Adrenal gland (tissue), 19 donors: ENCODE measurements at places on chromosomes 7 and 10. TPM values are rescaled to one million over a fixed set of nuclear protein-coding genes. Genes with fewer than 3 reads are reported as not detected.
A peak's percentile ranks its signal among the peaks of the same experiment; 100 is the strongest.

Gene FGL2
- total RNA-seq = 46.8 TPM

Gene CHST3
- 43.8 TPM for total RNA-seq

Gene LRRC4
- total RNA-seq = 3.4 TPM

Gene TMEM229A
- total RNA-seq = 1.5 TPM

Gene AUTS2
- 13.6 TPM for total RNA-seq

Gene CABCOCO1
- total RNA-seq = 0.51 TPM

Gene FOXI2
- not detected for total RNA-seq

Gene ANXA8
- 0.55 TPM for total RNA-seq

Gene TSPAN12
- total RNA-seq = 81.7 TPM

Gene MRPS17
- total RNA-seq = 11.0 TPM

Gene TMEM72
- total RNA-seq = not detected

Gene GDF2
- not detected for total RNA-seq

Gene RADIL
- 0.86 TPM for total RNA-seq

DNA sequence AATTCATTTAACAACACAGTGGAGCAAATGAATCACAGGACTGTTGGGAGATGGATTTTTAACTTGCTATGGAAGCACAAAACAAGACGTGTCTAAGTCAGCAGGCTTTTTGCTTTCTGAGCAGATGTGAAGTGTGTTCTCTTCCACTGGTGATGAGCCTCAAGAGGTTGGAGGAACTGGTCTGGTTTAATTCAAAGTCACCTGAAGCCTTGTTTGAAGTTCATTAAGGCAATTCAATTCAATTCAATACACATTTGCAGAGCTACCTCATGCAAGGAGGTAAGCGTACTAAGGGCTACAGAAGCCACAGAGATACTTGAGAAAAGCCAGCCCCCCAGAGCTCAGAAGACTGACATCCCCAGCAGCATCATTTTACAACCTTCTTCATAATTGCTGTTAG is 68.4 kb upstream of the PALS2 start:
- H3K4me3 ChIP-seq = no peak overlapping the region
- no peaks in the 10 kb centered on the region for H3K27me3 ChIP-seq
- no peaks in the 10 kb centered on the region for H3K4me1 ChIP-seq
- no peak overlapping the region for H3K27ac ChIP-seq

DNA sequence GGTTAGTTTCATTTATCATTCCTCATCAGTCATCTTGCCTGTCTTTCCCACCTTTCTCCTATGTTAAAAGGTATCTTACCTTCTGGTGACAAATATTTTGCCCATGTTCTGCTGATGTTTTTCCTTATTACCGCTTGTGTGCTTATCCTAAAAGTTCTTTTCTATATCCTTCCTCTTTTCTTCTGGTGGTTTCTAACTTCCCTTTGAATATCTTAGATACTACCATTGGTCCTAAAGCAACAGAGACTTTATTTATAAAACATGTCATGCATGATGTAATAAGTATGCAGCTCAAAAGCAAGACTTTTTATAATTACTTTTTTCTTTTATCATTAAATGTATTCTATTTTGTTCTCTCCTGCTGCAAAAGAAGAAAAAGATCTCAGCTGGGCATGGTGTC is 24.8 kb downstream of the TBC1D12 start:
- no peaks in the 10 kb centered on the region for H3K36me3 ChIP-seq
- no peak overlapping the region for H3K4me3 ChIP-seq
- H3K27me3 ChIP-seq = no peaks in the 10 kb centered on the region
- peaks cover 31% of the 10 kb centered on the region for H3K4me1 ChIP-seq
- DNase-seq = no peak

DNA sequence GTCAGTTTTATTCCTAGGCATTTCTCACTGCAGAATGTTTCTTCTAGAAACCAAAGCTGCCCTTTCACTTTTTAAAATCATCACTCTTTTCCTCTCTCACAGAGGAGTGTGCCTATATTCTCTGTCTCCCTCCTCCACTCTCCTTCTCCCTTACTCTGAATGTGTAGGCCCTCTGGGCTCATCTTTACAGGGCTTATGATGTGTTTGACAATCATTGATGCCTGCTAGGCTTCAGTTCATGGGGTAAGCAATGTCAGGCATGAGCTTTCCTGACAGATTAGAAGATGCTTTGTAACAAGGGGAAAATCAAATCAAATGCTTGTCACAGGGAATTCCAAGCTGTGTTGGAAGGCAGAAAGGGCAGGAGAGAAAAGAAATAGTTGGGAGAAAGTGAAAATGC is 742.9 kb downstream of the SORCS3 start:
- H3K36me3 ChIP-seq = no peaks in the 10 kb centered on the region
- no peak overlapping the region for H3K27ac ChIP-seq
- H3K27me3 ChIP-seq = no peaks in the 10 kb centered on the region
- H3K4me1 ChIP-seq = no peaks in the 10 kb centered on the region

DNA sequence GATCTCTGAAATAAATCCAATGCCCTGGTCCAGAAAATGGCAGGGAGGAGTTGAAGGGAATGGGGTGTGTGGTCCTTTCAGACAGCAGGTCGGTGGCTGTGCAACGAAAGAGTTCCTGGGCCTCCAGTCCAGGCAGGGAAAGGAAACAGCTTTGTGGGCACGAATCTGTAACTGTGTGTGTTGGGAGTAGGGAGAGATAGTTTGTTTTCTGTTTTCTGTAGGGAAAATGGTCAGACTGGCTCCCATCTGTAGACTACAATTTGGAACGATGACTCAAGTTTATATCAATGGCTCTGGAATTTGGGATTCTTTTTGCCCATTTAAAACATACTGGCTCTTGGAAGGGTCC is 2.6 kb upstream of the HOXA9 start:
- H3K4me3 ChIP-seq = no peak overlapping the region
- H3K36me3 ChIP-seq = no peaks in the 10 kb centered on the region
- peaks cover 57% of the 10 kb centered on the region for H3K27me3 ChIP-seq
- H3K27ac ChIP-seq = no peak overlapping the region

GRCh38 chr7:22109761-22110160 is 164.1 kb upstream of the CDCA7L start:
- H3K4me1 ChIP-seq = no peaks in the 10 kb centered on the region
- no peaks in the 10 kb centered on the region for H3K36me3 ChIP-seq
- no peak overlapping the region for H3K4me3 ChIP-seq
- H3K27me3 ChIP-seq = no peaks in the 10 kb centered on the region
- no peak overlapping the region for H3K27ac ChIP-seq
- peak; percentile 21 for DNase-seq

DNA sequence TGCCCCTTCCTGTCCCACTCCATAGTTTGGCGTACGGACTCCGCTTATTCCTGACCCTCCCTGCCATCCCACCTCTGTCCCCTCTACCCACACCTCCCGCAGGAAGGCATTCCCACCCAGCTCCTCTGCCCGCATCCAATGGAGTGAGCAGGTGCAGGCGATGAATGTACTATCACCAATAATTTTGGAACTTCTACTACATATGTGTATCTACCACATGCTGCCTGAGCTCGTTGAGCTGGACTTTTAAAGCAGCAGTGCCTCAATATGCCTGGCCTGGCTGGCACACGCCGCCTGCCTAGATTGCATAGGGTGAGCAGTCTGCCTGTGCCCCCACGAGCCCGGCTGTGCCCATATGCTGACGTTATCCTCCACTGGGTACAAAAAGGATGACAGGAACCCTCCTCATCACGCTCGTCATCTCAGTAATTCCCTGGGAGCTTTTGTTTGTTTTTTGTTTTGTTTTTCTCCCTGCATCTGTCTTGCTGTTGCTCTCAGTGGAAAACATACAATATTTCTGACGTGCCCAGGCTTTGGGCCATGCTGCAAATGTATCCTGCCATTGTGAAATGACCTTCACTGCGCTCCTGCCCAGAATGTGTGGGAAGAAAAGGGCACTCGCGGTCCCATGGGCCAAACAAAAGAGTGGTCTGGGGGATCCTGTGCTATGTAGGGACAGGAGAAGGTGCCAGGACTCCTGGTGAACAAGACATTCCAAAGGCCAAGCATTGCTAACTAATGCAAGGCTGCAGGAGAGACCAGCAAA is 302.8 kb downstream of the PTPRN2 start:
- H3K27me3 ChIP-seq = no peaks in the 10 kb centered on the region
- DNase-seq = no peak
- H3K27ac ChIP-seq = no peak overlapping the region
- no peaks in the 10 kb centered on the region for H3K4me1 ChIP-seq
- H3K36me3 ChIP-seq = no peaks in the 10 kb centered on the region

GRCh38 chr7:106420736-106421135 is 136.0 kb upstream of the NAMPT start:
- no peaks in the 10 kb centered on the region for H3K36me3 ChIP-seq
- H3K4me1 ChIP-seq = peaks cover 23% of the 10 kb centered on the region
- peak overlapping the region; percentile 56 for H3K27ac ChIP-seq
- H3K4me3 ChIP-seq = no peak overlapping the region

GRCh38 chr10:5975641-5976473 is 1.5 kb downstream of the IL15RA start:
- no peak overlapping the region for H3K4me3 ChIP-seq
- H3K27ac ChIP-seq = peak overlapping the region; percentile 92
- peaks cover 5% of the 10 kb centered on the region for H3K4me1 ChIP-seq
- no peaks in the 10 kb centered on the region for H3K27me3 ChIP-seq

GRCh38 chr7:2362385-2363088 is 7.9 kb downstream of the EIF3B start:
- H3K27me3 ChIP-seq = no peaks in the 10 kb centered on the region
- H3K27ac ChIP-seq = no peak overlapping the region
- no peak for DNase-seq
- no peak overlapping the region for H3K4me3 ChIP-seq

DNA sequence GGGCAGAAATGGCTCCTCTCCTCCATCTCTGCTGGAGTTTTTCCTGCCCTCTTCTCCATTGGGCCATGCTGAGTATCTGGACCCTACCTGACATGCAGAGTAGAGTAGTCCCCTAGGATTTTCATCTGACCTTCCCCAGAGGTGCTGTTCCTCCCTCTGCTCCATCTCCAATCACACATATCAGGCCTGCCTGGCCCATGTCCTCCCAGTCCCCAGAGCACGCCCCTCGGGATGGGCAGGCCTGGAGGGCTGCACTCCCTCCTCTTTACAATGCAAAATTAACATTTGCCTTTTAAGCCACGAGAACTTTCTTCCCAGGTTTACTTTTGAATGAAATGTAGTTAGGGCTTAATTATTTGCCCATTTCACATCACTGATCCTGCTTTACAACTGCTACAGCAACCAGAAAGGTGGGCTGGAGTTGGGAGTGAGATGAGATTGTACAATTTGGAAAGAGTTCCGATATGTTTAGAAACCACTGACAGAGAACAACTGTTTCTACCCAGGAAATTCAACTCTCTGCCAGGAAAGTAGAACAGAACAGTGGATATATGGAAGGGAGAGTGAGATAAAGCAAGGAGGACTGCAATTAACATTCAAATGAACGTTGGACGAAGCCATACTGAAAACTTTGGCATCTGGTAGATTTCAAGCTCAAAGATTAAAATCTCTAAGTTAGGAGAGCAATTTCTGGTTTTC is 184.0 kb upstream of the HABP2 start:
- H3K4me1 ChIP-seq = no peaks in the 10 kb centered on the region
- H3K4me3 ChIP-seq = no peak overlapping the region
- H3K36me3 ChIP-seq = no peaks in the 10 kb centered on the region
- no peak overlapping the region for H3K27ac ChIP-seq
- no peaks in the 10 kb centered on the region for H3K27me3 ChIP-seq

- no peak for DNase-seq
- H3K27ac ChIP-seq = no peak overlapping the region
- peaks cover 7% of the 10 kb centered on the region for H3K4me1 ChIP-seq
- H3K4me3 ChIP-seq = no peak overlapping the region
- H3K27me3 ChIP-seq = no peaks in the 10 kb centered on the region
Measured at GRCh38 chr7:106731646-106732444, 70.9 kb upstream of the CCDC71L start.

- H3K27ac ChIP-seq = no peak overlapping the region
- no peak for DNase-seq
- H3K27me3 ChIP-seq = no peaks in the 10 kb centered on the region
- no peaks in the 10 kb centered on the region for H3K4me1 ChIP-seq
Measured at GRCh38 chr7:151658778-151659177, 139.1 kb upstream of the RHEB start.

DNA sequence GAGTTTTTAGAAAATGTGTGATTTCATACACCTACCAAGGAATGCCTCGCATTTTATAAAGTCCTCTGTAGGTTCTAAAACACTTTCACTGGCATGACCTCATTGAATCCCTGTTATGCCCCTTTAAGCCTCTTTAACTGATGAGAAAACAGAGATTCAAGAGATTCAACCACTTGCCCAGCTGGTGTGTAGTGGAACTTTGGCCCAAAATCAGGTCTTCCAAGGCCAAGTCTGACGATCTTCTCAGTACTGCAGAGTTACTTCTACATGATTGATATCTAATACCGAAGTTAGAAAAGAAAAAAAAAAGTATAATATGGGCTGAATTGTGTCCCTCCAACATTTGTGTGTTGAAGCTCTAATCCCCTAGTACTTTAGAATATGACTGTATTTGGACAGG is 202.0 kb downstream of the WDR11 start:
- peaks cover 9% of the 10 kb centered on the region for H3K4me1 ChIP-seq
- no peaks in the 10 kb centered on the region for H3K36me3 ChIP-seq
- H3K27ac ChIP-seq = no peak overlapping the region
- H3K4me3 ChIP-seq = no peak overlapping the region
- no peaks in the 10 kb centered on the region for H3K27me3 ChIP-seq

GRCh38 chr10:98483658-98484057 is 36.9 kb upstream of the HPS1 start:
- H3K27ac ChIP-seq = no peak overlapping the region
- DNase-seq = no peak
- no peaks in the 10 kb centered on the region for H3K36me3 ChIP-seq
- no peaks in the 10 kb centered on the region for H3K27me3 ChIP-seq

DNA sequence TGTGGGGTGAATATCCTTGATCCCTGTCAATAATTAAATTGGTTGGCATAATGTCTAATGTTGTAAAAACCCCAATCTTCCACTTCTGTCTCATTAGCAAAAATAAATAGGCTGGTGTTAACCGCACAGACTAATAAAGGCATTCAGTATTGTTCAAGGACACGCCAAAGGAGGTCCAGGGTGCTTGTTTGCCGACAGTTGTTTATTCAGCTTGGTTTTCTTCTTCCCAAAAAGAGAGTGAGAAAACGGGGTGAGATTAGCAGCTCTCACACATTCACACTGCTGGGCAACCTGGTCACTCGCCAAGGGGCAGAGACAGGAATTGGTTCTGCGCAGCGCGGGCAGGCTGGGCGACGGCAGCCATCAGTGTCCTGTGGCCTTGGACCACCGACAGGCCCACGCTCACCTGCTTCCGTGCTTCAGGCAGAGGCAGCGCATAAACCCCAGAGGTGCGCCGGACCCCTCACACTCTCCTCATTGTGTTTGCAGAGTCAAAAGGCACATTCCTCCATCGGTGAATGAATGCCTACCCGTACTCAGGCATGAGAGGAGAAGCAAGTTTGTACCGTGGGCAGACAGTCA is 26.2 kb upstream of the LMBR1 start:
- H3K4me3 ChIP-seq = no peak overlapping the region
- no peaks in the 10 kb centered on the region for H3K36me3 ChIP-seq
- no peaks in the 10 kb centered on the region for H3K27me3 ChIP-seq
- no peaks in the 10 kb centered on the region for H3K4me1 ChIP-seq
- no peak for DNase-seq
- H3K27ac ChIP-seq = no peak overlapping the region

- H3K4me3 ChIP-seq = no peak overlapping the region
- no peaks in the 10 kb centered on the region for H3K27me3 ChIP-seq
- peak; percentile 17 for DNase-seq
Measured at GRCh38 chr10:64115908-64116643, 594.9 kb downstream of the REEP3 start.

- DNase-seq = no peak
- H3K4me3 ChIP-seq = no peak overlapping the region
- no peaks in the 10 kb centered on the region for H3K4me1 ChIP-seq
- H3K27ac ChIP-seq = no peak overlapping the region
Measured at GRCh38 chr10:13505052-13505680, 23.6 kb downstream of the BEND7 start.

GRCh38 chr10:99595236-99595635 is 25.0 kb downstream of the SLC25A28 start:
- no peaks in the 10 kb centered on the region for H3K27me3 ChIP-seq
- H3K4me1 ChIP-seq = no peaks in the 10 kb centered on the region
- H3K4me3 ChIP-seq = no peak overlapping the region
- no peak overlapping the region for H3K27ac ChIP-seq
- no peak for DNase-seq
- H3K36me3 ChIP-seq = no peaks in the 10 kb centered on the region
